ENCODE measurements at places on chromosomes 7 and 10.

DNA sequence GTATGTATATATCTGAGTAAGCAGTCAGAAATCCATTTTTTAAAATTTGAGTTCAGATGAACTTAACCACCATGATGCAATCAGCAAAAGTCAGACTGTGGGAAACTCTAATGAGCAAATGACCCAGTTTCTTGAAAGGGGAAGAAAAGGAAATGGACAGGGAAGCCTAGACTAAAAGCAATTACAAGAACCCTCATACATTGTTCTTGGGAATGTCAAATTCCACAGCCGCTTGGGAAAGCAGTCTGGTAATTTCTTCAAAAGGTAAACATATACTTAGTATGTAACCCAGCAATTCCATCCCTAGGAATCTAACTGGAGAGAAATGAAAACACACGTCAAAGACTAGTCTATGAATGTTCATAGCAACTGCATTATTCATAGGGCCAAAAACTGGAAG, 16.4 kb upstream of the FOXK1 start:
- DNase-seq = no peak

- no peak for DNase-seq
These were observed 101.4 kb upstream of the GLI3 start for GRCh38 chr7:42338231-42338915.

DNA sequence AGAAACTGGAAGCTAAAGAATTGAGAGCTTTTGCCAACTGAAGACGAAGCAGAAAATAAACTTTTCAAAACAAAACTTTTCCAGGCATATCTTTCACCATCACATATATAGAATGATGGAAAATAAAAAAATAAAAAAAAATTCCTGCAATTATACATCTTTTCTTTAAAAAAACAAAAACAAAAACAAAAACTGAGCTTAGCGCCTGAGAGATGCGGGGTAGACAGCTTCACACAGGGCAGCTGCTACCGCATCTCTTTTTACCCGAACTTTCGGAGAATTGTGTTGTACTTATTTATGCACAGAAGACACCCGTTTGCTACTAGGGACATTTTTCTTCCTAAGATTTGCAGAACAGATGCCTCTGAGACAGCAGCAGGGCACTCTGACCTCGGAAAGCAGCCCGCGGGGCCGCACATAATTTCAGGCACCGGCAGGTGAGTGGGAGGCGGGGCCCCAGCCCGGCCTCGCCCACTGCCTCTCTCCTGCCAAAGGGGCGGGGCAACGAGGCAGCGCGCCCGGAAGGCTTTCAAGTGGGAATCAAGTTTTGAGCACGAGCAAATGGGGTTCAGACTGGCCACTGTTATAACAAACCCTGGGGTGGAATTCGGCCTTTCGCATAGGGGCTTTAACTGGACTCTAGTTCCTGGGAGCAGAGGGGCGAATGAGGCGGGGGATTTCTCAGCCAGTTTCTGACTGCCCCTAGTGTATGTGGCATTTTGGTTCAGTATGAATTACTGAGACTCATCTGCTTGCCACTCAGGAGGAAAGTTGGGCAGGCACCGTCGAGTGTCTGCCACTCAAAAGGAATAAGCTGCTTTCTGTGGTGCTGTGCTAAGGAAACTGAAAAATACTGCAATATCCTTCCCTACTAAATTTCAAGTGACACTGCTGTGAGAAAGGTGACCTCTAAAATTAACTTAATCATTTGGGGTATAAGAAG, 18.5 kb upstream of the FAM133B start:
- DNase-seq = no peak

DNA sequence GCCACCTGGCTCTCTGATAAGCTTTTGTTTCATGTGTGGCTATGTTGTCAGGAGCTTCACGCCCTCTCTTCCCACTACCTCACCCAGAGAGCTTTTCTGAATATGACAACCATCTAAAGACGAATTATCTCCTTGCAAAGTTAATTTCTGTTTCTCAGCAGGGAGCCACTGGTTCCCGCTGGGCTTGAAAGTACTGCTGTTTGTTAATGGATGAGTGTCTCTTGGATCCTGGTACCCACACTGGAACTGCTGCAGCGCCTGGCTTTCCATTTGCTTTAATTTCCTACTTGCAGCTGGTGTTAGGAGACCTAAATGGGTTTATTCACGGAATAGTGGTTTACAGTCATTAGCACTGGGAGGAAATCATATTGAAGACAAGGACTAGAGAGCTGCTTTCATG, 267.9 kb upstream of the LRGUK start:
- DNase-seq = no peak

GRCh38 chr10:72295330-72295910, 21.7 kb downstream of the DDIT4 start:
- DNase-seq = no peak

GRCh38 chr10:31204090-31204489, 114.9 kb upstream of the ZEB1 start:
- no peak for DNase-seq

GRCh38 chr10:125479059-125479458, 203.9 kb downstream of the TEX36 start:
- DNase-seq = no peak

- DNase-seq = no peak
These were observed 460.8 kb downstream of the NRG3 start for GRCh38 chr10:82335831-82336230.

DNA sequence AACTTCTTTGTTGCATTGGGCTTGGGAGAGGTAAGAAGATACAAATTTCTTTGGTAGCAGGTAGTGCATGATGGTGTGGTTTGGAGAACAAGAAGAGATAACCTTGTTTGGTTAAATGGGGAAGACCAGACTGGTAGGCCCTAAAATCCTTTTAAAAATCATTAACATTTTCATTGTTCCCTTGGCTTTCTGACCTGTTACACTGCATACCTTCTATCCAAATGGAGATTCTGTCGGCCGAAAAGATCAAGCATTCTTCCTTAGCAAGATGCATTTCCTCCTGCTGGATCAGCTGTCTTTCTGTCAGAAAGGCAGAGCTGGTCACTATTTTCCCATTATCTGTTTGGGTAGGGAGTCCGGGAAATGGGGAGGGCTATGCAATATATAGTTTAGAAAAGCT, 33.7 kb downstream of the AGK start:
- DNase-seq = no peak

DNA sequence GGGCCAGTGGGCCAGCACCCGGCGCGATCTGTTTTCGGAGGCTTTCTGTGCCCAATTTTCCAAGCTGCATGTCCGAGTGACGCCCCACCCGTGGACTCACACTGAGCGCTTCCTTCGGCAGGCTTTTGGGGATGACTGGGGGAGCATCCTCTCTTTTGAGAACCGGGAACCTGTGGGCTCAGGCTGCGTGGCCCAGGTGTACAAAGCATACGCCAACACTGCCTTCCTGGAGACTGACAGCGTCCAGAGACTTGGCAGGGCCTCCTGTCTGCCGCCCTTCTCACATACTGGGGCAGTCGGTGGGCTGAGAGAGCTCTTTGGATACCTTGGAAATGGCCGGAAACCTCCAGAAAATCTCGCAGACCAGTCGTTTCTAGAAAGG, 1.0 kb downstream of the ADCK2 start:
- DNase-seq = no peak

DNA sequence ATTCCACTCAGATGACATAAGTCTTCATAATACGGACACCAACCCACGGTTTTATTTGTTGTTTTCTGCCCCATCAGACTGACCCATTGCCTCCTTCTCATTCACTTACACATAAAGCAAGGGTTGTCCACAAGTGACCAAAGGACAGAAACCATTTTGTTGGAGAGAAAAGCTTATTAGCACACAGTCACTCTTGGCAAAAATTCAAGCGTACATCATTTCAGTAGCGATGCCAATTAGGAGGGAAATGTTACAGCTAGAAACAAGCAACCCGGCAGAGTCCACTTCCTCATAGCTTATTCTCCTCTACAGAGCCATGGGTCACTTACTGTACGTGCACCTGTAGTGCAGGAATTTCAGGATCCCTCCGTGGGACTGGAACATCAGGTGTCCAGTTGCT, 23.0 kb downstream of the ABLIM1 start:
- DNase-seq = no peak

DNA sequence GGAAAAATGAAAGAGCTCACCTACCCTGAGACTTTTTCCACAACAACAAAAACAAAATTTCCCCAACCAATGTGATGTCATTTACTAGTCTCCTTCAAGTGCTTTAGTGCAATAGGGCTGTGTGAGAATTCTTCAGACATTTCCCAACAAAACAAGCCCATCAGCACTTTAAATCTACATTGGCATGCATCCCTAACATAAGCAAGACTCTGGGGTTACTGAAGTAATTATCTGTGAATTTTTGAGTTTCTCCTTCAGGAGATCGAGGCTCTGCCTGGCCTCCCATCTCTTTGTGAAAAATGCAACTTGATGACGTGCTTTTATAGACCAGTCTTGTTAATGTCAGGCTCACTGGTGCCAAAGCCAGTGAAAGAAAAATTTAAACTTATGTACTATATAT, 255.6 kb downstream of the GFRA1 start:
- no peak for DNase-seq

DNA sequence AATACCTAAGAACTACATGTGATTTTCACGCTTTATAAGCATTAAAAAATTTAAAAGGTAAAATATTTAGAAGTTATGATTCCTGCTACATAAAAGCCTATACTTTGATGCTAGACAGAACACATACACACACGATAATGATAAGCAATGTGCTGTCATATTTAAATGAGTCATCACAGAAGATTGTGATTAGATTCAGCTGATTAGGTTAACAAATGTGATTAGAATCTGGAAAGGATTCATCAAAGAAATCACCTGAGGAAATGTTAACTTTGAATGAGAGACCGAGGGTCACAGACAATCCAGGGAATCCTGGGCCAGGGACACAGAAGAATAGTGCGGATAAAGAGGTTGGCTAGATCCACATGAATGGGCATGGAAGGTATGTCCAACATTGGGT, 42.0 kb upstream of the CYP2C18 start:
- DNase-seq = no peak

- no peak for DNase-seq
These were observed 140.0 kb downstream of the CAMK1D start for GRCh38 chr10:12489357-12489756.

DNA sequence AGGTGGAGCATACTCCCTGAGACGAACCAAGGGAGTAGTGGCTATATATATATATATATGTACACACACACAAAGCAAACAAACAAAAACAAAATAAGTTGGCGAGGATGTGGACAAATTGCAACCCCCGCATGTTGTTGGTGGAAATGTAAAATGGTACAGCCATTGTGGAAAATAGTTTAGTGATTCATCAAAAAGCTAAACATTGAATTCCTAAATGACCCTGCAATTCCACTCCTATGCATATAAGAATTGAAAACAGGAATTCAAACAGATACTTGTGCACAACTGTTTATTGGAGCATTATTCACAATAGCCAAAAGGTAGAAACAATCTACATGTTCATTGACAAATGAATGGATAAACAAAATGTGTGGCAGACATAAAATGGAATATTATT, 407.9 kb downstream of the KCNMA1 start:
- no peak for DNase-seq

GRCh38 chr10:71644307-71645180, 75.0 kb downstream of the C10orf105 start:
- no peak for DNase-seq

DNA sequence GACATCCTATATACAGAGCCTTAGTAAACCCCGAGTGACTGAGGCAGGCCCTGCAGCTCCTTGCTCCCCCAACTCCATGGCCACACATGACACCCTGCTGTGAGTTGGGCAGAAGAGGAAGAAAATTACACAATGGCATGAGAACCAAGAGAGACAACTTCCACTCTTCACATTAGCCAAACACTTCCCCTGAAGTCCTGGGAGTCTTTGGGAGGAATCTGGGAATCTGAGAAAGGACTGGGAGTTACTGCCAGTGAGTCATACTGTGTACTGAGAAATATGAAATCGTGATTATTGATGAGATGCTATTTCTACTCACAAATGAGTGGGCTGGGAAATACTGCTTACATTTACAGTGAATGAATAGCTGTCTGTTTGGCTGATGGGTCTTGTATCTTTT, 116.6 kb downstream of the SPAG6 start:
- DNase-seq = no peak

DNA sequence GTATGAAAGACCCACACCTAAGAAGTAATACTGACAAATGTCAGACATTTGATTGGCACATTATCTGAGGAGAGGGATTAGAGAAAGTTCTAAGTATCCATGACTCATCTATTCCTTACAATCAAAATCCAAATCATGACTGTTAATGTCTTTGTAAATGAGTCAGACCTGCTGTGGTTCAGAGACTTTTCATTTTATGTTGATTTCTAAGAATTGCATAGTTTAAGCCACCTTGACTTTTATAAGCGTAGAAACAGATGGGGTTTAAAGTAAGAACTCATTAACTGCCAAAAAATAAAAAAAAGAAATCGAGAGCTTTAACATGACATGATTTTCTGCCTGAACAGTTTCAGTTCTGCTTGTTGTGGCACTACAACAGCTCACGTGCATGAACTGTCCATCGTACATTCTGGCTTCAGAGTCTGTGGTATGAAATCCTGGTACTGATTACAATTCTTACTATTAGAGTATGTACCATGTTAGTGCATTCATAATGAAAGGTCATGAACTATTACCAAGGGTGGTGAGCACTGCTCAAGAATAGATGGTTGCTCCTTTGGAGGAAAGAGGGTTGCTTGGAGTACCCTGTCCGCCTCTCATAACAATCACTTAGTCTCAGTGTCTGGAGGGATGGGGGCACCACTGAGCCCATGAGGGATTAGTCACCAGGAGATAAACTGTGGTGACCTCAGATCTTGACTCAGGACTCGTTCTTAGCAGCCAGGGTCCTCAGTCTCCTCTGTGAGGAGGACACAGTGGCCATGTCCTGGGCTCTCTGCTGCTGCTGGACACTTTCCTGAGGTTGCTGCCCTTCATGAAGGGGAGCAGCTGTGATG, 42.2 kb downstream of the ACSM6 start:
- DNase-seq = no peak

- no peak for DNase-seq
These were observed 425.8 kb downstream of the ETV1 start for GRCh38 chr7:13563680-13564079.

DNA sequence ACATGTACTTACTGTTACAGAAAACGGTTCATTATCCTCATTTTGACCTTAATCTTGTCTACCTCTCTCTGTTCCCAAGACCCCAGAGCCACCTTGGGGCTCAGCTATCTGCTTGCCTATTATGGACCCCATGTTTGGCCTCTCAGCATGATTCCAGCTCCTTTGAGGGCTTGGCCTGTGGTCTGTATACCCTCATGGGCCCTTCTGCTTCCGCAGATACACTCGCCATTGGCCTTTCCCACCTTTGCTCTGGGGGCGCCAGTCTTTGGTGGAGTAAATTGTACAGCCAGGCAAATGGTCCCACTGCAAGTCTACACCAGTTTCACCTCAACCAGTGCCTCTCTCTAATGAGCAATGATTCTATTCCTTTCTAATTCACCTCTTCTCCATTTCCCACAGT, 109.2 kb upstream of the ZNF746 start:
- DNase-seq = no peak

GRCh38 chr10:28698075-28698474, 20.8 kb downstream of the BAMBI start:
- no peak for DNase-seq

DNA sequence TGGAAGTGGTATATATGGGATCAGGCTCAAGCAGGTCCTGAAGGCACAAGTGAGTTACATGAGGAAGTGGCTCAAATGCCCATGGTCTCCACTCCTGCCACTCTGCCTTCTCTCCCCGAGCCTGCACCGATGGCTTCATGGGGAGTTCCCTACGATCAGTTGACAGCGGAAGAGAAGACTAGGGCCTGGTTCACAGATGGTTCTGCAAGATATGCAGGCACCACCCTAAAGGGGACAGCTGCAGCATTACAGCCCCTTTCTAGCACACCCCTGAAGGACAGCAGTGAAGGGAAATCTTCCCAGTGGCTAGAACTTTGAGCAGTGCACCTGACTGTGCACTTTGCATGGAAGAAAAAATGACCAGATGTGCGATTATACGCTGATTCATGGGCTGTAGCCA, 95.3 kb downstream of the HOXA1 start:
- DNase-seq = no peak
